ENCODE measurements at places on chromosomes 13 and 19.

GRCh38 chr13:23660249-23660648 is 90.0 kb downstream of the TNFRSF19 start:
- no peak for DNase-seq

GRCh38 chr19:17285415-17286135 is 3.9 kb downstream of the ANKLE1 start:
- DNase-seq = no peak

DNA sequence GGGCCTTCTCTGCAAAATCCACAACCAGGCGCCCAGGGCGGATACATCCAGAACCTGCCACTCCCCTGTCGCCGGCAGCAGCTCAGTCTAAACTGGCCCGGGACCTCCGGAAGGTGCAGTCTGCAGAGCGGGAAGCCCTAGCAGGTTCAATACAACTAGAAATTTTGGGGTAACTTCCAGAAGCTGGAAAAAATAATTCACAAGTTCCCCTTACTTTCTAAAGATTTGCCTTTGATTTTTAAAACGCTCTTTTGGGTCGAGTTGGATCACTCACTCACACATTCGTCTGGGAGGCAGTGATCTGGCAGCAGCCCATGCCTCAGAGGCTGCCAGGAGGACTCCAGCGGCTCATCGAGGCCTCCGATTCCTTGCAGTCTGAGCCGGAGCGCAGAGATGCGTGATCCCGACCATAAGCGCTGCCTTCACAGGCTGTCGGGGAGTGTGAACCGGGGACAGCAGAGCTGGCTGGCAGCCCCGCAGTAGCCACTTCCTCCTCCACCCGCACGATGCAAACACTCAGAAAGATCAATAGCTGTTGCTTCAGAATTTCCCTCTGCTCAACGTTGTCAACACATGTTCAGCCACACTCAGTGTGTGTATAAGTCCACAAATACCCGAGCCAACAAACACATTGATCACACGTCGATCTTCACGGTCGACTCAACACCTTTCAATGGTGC is 35.6 kb upstream of the ZNF507 start:
- no peak for DNase-seq

- DNase-seq = no peak
These were observed 6.7 kb downstream of the ZNF865 start for GRCh38 chr19:55611983-55612645.

DNA sequence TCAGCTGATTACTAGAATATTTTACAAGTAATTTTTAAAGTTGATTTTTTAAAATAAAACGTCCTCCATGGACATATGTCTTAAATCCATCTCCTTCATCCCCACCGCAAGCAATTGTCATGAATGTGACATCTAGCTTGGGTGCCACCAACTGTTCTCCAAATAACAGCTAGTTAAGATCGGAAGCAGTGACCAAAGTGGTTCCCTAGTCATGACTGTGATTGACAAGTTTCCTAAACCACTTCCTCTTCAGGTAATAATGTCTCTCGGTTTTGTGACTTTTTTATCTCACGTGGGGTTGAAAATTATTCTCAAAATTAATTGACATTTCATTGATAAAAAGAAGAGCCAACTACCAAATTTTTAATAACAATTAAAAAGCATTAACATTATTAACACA is 135.3 kb upstream of the MIR17HG start:
- no peak for DNase-seq

Measured in thoracic aorta (tissue), 2 donors.